ENCODE measurements at places on chromosomes 2 and 18.

- DNase-seq: peak; percentile 55
Observed at GRCh38 chr2:174326161-174327020, 8.4 kb upstream of the SP9 start.

- DNase-seq: no peak
Observed at GRCh38 chr2:23412556-23413155, 27.7 kb downstream of the KLHL29 start.

DNA sequence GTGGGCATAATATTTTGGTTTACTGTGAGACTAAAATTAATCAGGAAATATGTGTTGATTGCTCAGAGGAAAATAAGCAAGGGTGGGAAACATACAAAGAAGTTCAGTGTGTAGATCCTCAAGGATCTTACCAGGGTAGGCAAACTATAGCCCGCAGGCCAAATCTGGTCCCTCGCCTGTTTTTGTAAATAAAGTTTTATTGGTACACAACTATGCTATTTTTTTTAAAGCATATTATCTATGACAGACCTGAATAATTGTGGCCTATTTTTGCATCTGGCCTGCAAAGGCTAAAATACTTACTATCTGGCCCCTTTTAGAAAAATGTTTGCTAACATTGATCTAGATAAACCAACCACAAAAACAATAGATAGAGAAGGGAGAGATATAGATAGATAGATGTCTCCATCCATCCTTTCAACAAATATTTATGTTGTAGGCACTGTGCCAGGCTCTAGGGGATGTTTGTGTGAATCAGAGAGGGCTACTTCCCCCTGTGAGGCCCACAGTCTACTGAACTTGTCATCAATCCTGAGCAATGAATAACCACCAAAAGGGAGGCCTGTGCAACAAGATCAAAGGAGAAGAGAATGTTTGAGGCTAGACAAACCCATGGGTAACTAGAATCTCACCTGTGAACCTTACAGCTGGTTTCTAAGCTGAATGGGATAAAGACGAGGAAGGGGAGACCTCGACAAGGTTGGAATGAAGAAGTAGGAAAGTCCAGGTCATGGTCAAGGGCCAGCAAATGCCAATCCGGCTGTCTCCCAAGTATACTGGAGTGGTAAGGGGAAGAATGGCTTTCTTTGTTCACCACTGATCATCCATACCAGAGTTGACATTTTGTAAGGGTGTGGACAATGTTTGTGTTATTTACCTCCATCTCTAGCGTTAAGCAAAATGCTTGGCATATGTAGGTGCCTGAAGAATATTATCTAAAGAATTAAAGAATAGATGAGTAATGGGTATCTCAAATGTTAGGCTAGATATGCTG lies 23.6 kb downstream of the ALPK2 start:
- DNase-seq: peak; percentile 26

DNA sequence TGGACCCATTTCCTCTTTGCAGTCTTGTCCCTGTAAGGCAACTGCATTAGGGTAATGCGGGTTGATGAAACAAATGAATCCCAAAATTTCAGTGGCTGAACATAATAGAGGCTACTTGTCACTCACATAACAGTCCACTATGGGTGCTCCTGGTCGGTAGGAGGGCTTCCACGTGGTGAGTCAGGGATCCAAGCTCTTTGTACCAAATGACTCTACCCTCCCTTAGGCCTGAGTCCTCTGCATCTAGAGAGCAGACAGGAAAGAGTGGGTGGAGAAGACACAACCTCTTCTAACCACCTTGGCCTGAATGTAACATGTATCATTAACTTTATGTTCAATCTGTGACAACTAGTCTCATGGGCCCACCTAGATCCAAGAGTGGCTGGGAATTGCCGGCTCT lies 86.2 kb upstream of the HAAO start:
- DNase-seq: no peak

- no peak for DNase-seq
Observed at GRCh38 chr2:241499146-241499965, 9.0 kb downstream of the STK25 start.

DNA sequence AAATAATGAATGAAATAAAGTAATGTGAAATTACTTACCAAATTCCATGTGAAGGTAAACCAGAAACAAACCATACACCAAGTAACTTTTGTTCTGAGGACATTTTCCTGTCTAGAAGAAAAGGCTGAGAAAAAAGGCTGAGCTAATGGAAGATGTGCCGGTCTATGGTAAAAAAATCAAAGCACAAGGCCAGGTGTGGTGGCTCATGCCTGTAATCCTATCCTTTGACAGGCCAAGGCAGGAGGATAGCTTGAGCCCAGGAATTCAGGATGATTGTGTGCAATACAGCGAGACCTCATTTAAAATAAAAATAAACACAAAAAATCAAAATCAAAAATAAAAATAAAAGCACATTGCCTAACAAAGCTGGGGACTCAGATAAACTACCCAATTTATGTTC lies 6.7 kb downstream of the ORC4 start:
- DNase-seq: no peak

DNA sequence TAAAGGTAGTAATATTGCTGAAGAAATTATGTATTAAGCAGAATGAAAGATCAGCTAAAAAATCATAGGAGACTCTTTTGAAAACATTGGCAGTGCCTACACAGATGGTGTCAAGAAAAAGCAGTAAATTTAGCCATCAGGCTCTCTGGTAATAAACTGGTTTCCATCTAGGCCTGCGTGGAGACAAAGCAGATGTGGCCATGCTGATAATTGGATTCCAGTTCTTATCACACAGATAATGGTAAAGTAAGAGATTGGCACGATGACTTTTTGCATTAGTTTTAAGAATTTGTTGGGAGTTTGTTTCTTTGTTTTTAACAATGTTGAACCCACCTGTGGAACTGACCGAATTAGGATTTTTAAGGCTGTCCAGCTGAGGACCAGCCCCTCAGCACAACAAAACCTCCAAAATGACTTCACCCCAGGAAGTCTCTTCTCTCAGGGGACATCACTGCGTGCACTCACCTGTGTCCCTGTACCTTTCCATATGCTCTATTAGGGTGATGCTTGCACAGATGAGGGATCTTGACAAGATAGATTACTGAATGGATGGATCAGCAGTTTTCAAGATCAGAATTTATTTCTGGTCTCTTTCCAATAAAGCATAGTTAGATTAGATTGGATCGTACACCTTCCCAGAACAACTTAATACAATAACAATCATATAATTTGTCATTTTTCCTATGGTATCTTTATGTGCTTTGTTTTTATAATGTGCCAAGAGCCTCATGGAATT lies 69.1 kb upstream of the DNAJC10 start:
- no peak for DNase-seq

DNA sequence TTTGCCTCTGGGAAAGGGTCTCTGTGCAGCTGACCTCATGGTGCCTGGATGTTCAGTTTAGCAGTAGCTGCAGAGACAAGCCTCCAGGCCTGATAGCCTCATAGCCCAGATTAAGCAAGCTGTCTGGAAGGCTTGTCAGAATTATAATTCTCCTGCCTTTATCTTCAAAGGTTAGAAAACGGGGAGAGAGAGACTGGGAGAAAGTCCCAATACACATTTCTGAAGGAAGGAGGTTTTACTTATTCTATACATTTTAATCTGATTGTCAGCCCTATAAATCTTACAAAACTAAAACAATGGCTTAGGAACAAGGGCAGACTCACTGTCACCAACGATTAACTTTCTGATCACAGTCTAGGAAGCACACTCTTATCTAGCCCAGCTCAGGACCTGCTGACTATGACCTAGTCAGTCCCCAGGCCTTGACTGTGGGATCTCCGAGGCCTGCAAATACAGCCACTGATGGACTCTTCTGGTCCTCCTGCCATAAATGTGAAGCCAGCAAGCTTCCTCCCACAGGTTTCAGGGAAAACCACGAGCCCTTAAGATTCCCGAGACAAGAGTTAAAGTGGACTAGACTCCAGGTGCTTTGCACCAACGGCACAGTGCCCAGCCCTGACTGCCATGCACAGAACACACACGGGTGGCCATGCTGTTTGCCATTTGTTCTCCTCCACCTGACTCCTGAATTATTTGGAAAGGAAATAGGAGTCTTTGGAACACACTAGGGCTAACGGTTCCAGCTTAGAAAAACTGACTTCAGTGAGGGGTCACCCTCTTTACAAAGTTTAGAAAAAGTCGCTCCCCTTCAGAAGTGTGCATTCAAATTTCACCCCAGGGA lies 111.4 kb upstream of the SMAD7 start:
- no peak for DNase-seq

DNA sequence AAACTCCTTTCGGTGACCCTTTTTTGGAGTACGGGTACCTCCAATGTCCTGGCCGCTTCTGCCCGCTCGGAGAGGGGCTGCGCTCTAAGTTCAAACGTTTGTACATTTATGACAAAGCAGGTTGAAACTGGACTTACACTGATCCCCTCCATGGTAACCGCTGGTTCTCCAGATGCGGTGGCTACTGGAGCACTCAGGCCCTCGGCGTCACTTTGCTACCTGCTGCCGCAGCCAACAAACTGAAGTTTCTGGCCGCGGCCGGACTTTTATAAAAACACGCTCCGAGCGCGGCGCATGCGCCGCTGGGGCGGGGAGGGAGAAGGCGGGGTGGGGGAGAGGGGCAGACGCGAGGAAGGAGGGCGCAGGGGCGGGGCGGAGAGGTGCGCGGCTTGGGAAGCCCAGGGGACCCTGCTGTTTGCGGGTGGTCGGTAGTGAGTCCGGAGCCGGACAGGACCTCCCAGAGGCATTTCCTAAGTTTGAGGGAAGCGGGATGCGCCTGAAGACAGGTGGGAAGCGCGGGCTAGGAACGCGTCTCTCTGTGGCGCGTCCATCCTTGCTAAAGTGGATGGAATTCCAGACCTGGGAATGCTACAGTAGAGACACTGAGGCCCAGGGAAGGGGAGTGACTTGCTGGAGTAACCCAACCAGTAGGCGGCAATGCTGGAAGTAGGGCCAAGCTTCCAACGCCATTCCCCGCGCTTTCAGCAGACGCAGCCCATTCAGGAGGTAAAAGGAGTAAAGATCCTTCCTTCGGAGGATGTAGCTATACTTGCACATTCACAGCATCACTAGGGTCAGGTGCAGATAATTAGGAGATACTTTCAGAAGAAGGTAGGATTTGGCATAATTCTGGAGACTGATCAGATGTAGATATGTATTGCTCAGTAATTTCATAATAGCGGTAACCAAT lies at the start of gene CXCR4:
TSS of gene CXCR4 (minus strand) at position 241 of the 910 bp plus-strand sequence. CDS start at position 152, 89 bp downstream.
- peak; percentile 64 for DNase-seq

DNA sequence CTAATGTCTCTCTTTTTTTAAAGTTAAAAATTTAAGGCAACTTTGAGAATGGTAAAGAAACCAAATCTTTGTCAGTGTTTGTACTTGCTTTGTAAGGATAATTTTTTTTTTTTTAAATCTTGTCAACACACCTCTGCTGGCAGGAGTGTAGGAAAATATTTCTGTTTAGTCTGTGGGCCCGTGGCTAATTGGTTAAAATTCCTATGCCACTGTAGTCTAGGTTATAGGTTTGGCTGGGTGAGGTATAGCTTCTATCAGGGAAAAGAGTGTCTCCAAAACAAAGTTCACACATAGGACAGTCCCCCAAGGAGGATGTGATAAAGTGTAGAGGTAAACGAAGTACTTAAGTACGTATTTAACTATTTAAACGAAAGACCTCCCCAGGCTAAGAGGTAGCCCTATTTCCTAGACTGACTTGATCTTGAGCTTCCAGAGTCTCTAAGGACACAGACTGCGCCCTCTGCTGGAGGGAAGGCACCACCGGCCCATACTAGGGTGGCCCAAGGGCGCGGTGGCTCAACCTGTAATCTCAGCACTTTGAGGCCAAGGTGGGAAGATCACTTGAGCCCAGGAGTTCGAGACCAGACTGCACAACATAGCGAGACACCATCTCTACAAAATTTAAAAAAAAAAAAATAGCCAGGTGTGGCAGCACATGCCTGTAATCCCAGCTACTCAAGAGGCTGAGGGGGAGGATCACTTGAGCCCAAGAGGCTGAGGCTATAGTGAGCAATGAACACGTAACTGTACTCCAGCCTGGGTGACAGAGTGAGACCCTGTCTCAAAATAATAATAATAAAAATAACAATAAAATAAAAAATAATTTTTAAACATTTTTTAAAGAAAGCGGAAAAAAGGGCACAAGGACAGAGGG lies 8.9 kb downstream of the TEX44 start:
- DNase-seq: peak; percentile 61

DNA sequence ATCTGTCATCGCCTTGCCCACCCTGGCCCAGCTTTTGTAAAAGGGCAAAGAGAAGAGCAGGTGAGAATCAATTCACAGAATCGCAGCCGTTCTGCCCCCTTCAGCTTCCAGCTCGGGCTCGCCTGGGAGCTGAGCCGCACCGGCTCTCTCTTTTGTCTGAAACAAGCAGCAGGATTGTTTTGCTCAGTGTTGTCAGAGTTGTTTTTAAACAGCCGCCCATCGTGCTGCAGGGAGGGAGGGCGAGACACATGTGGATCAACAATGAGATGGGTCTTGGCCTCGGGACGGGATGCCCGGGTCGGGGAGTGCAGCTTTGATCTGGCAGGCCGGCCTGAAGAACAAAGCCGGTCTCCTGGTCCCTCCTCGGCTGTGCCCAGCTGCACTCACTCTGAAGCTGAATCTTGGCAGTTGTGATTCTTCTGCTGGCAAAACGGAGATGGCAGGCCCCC lies 39.7 kb upstream of the HDAC4 start:
- no peak for DNase-seq

- no peak for DNase-seq
Observed at GRCh38 chr2:235098269-235098668, 146.5 kb downstream of the SH3BP4 start.

DNA sequence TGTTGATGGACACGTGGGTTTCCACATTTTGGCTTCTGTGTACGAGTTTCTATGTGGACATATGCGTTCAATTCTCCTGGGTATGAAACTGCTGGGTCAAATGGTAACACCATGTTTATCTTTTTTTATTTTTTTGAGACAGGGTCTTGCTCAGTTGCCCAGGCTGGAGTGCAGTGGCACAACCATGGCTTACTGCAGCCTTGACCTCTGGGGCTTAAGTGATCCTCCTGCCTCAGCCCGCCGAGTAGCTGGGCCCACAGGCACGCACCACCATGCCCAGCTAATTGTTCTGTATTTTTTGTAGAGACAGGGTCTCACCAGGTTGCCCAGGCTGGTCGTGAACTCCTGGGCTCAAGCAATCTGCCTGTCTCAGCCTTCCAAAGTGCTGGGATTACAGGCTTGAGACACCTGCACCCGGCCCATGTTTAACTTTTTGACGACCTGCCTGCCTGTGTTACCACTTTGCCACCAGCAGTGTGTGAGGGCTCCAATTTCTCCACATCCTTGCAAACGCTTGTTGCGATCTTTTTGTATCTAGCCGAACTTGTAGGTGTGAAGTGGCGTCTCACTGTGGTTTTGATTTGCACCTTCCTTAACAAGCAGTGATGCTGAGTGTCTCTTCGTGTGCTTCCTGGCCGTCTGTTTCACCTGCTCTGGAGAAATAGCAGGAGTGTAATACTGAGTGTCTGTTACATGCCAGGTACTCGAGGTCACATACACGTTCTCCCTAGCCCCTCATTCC lies 6.9 kb downstream of the HSBP1L1 start:
- DNase-seq: no peak

DNA sequence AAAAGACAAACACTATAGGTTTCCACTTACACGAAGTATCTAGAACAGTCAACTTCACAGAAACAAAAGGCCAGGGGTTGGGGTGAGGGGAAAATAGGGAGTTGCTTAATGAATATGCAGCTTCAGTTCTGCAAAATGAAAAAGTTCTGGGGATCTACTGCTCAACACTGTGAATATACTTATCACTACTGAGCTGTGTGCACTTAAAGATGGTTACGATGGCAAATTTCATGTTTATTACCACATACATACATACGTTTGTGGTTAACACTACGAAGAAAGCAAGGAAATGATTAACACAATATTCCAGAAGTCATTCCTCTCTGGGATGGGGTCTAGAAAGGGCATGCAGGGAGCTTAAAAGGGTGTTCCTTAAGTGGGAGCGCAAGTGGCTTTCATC lies 19.3 kb downstream of the MBOAT2 start:
- peak; percentile 67 for DNase-seq

Data from inflammatory macrophage treated with lipopolysaccharide for 1 hour (primary cell).